ENCODE measurements at places on chromosomes 7 and 10. TPM values are rescaled to one million over a fixed set of nuclear protein-coding genes. Genes with fewer than 3 reads are reported as not detected.

GRCh38 chr10:36097696-36098095, 455.6 kb upstream of the FZD8 start:
- DNase-seq: no peak

DNA sequence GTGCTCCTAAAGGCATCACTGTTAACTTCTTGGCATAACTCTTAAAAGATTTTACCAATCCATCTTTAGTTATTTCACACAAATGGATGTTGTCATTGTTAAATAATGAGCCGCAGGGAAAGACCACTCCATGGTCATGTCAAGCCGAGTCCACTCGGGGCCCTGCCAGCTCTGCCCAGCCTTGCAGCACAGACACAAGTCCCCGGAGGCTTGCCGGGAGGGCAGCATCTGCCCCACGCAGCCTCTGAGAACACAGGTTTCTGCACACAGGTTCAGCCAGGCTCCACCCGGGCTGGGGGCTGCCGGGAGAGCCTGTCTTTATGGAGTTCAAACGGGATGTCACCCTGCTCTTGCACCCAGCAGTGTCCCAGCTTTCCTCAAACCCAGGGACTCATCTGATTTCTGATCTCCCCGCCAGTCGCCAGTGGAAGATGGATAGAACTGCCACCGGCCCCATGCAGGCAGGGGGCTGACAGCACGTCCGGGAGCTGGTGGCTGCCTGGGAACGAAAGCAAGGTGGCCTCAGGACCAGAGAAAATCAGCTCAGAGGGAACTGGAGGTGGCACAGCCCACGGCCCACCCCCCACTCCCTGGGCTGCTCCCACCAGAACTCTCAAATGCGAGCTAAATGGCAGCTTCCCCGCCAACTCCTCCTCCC, 156.2 kb downstream of the TCERG1L start:
- DNase-seq: no peak

DNA sequence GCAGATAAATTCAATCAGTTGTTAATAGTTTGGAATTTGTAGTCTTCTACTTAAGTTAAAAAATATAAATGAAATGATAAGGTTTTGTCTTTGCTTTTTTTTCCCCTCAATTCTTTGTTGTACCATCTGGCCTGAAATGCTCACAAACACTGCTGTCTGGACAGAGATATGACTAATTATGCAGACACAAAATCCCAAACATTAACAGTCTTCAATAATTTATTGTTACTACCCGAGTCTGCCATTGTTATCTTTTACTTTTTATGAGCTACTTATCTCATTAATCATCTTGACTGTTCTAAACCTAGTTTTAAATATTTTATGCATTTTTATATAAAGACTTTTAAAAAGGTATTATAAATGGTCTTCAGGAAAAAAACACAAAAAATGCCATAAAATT, 64.7 kb upstream of the THSD7A start:
- DNase-seq: no peak

DNA sequence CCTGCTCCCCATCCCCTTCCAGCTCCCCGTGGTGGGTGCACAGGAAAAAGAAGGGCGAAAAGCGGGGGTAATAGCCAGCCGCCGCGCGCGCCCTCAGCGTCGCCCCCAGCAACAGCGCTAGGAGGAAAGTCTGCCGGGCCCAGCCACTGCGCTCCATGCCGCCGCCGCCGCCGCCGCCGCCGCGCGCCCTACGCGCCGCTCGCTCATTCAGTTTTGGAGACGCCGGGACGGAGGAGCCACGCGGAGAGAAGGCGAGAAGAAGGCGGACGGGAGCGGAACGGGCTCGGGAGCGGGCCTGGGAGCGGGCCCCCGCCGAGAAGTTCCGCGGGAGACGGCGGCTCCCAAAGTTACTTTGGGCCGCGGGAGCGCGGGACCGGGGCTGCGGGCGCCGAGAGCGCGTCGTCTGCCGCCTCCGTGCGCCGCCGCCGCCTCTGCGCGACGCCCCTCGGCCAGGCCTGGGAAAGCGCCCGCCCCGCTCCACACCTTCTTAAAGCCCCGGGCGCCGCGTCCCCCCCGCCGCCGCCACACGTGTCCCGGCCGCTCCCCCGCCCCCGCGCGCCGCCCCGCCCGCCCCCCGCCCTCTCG, at the start of gene RELN:
Gene RELN, minus strand, starts transcription at position 459 of the 585 bp plus-strand sequence. Its CDS starts 302 bp downstream, at position 157.
- no peak for DNase-seq

- peak; percentile 96 for DNase-seq
Measured at GRCh38 chr10:97278491-97278989, 13.9 kb downstream of the ARHGAP19 start.

GRCh38 chr7:156816943-156817572, 75.9 kb downstream of the LMBR1 start:
- DNase-seq: no peak

DNA sequence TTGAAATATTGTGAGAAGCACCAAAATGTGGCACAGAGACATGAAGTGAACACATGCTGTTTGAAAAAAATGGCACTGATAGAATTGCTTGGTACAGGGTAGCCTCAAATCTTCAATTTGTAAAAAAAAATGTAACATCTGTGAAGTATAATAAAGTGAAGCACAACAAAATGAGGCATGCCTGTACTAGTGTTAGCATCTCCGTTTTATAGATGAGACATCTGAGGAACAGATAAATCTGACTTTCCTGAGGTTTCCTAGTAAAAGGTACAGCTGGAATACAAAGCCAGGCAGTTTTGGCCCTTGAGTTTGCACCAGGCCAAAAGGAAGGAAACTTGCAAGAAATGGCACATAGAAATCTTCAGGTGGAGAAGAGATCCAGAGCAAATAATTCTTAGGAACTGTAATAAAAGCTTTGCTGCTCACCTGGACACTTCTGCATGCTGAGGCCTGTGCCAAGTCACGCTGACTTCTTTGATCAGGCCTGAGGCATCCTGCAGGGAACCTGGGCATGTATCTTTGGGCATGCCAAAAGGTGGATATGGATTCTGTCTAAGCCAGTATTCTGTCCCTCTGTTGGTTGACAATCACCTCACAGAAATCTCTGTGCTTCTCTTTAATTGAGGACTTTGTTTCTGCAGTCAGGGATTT, 251.5 kb upstream of the PLPP4 start:
- no peak for DNase-seq

DNA sequence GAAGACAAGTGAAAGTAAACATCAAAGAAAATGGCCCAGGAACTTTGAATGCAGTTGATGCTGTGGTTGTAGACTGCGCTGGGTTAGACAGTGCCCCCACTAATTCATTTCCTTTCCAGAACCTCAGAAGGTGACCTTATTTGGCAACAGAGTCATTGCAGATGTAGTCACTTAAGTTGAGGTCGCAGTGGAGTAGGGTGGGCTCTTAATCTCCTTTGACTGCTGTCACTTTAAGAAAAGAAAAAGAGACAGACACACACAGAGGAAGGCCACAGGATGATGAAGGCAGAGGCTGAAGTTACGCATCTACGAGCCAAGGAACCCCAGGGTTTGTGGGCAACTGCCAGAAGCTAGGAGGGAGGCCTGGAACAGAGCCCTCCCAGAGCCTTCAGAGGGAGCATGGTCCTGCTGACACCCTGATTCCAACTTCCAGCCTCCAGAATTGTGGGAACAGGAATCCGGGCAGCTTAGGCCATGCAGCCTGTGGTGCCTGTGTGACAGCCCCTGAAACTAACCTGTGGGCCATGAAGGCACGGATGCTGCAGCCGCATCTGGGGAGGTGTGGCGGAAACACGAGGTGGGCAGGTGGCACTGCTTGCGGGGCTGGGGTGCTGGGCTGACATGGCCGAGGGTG, 107.6 kb downstream of the PRKAG2 start:
- DNase-seq: no peak

GRCh38 chr10:12121673-12122072, 7.8 kb upstream of the SEC61A2 start:
- no peak for DNase-seq

- no peak for DNase-seq
Measured at GRCh38 chr7:78176171-78176570, 377.6 kb downstream of the PHTF2 start.

DNA sequence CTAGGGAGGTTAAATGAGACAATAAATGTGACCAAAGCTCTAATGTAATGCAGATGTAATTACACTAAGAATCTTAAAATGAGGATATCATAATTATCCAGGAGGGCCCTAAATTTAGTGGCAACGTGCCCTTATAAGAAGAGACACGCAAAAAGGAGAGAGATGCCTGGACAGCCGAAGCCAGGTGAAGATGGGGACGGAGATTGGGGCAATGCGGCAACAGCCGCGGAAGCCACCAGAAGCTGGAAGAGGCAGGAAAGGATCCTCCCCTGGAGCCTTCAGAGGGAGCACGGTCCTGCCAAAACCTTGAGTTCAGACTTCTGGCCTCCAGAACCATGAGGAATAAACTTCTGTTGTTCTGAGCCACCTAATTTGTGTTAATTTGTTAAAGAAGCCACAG, 25.3 kb upstream of the C10orf71 start:
- DNase-seq: no peak

DNA sequence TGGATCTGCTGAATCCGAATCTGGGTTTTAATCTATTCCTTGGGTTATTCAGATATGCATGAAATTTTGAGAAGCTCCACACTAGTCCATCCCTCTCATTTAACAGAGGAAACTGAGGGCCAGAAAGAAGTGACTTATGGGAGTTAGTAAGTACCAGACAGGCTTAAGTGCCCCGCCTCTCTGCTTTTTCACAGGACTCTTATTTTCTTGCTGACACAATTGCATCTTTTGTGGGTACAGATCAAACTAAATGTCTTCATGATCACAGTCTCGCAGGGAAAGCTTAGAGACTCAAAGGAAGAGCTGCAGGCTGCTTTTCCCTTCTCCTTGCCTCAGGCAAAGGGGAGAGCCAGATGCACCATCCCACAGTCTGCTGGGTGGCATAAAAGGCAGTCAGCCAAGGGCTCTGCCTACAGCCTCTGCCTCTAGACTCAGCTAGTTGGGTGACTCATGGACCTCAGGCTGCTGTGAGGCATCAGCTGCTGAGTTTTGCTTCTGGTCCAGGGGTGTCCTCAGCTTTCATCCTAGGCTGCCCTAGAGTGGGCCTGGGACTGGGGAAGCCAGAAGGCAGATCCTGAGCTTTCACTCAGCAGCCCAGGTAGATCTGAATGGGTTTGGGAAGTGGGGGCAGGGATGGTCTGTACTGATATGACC, 11.6 kb downstream of the GOLGA7B start:
- DNase-seq: no peak

GRCh38 chr7:55591282-55591931, 19.1 kb upstream of the VOPP1 start:
- no peak for DNase-seq

DNA sequence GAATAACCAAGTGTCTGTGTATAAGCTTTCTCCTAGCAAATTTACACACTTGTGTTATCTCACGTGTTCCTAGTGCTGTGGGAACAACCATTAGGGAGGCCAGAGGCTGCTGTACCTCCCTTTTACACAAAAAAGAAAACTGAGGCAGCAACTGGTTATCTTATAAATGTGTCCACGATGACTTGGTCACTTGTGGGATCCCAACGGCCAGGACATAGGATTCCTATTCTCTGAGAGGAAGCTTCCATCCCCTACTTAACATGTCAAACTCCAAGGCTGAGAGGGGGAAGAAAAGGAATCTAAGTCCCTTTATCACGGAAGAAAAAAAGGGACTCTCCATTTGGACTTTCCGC, 484 bp downstream of the ZNF438 start:
- DNase-seq: peak; percentile 40

DNA sequence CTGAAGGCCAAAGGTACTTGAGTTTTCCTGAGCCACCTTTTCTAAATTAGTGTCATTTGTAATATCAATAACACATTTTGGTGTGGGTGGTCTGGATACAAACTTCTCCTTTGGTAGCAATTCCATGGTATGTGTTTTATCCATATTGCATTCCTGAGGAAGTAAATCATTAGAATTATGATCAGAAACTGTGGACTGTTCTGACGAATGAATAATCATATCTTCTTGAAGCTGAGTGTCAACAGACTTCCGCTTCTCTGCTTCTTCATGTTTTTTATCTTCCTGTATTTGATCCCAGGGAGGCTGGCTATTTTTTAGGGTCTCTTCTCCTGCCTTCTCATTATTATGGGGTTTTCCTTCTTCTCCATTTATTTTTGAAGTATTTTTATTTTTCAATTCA, 81.4 kb downstream of the NRBF2 start:
- DNase-seq: no peak

GRCh38 chr10:89613582-89613981, 31.5 kb downstream of the PANK1 start:
- no peak for DNase-seq

DNA sequence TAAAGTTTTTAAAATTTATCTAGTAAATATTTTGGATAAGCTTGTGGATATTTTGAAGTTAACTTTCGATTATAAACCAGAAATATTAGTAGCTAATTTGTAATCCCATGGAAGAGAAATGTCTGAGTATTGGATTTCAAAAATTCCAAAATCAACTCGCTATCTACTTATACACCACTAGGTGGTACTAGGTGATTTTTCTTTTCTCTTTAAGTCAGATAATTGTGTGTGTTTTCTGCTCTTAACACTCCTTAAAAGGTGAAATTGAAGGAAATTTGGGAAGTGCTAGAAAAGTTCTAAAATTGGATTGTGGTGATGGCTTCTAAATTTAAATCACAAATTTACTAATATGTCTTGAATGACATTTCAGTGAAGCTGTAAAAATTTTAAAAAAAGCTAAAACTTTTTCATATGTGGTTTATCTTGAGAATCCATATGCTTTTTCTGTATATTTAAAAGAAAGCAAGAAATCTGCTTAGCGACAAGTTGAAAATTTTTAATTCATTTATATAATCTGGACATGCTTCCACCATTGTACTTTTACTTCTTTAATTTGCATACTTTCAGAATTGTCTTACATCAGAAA, 90.2 kb downstream of the IPMK start:
- peak; percentile 5 for DNase-seq

Gene FFAR4
- total RNA-seq: 1.6 TPM

Gene GOLGA7B
- 3.5 TPM for total RNA-seq

Gene BICC1
- total RNA-seq: 30.3 TPM

Gene DKK1
- 5.0 TPM for total RNA-seq

Gene PCLO
- 3.8 TPM for total RNA-seq

Gene GALNT17
- total RNA-seq: 6.3 TPM

Gene ALDH18A1
- 61.0 TPM for total RNA-seq

Gene TRIM74
- total RNA-seq: not detected

Gene LAMB1
- total RNA-seq: 212 TPM

Gene ATG9B
- total RNA-seq: 15.4 TPM

Gene NRP1
- total RNA-seq: 108 TPM

Gene KCND2
- 0.79 TPM for total RNA-seq

Gene CRPPA
- total RNA-seq: 4.1 TPM

Gene CDHR1
- total RNA-seq: 1.7 TPM

Gene UFSP1
- total RNA-seq: 1.2 TPM

Measured in skin of body (tissue), 3 donors.